NB4 (cell line): ENCODE measurements at places on chromosomes 16 and 17.

- DNase-seq = no peak
These were observed 42.1 kb downstream of the SRCIN1 start for GRCh38 chr17:38563362-38564253.

GRCh38 chr16:47008174-47008573 is 34.7 kb upstream of the DNAJA2 start:
- no peak for DNase-seq

DNA sequence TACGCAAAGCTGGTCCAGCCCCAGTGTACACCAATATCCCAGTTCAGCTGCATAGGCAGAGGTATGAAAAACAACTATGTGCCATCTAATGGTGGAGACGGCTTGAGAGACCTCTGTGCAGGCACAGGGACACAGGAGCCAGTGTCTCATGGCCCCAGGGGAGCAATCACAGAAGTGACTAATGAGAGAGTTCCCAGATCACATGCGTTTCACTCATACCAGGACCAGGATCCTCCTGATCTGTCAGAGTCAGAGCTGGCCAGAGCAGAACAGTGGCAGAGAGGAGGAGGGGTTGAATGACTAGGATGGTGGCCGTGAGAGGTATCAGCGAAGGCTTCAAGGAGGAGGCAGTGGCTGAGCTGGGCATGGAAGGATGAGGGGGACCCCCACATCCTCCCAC is 41.1 kb downstream of the TMEM132E start:
- DNase-seq = peak; percentile 33

- DNase-seq = no peak
These were observed 67.3 kb upstream of the CACNG3 start for GRCh38 chr16:24188751-24189318.

DNA sequence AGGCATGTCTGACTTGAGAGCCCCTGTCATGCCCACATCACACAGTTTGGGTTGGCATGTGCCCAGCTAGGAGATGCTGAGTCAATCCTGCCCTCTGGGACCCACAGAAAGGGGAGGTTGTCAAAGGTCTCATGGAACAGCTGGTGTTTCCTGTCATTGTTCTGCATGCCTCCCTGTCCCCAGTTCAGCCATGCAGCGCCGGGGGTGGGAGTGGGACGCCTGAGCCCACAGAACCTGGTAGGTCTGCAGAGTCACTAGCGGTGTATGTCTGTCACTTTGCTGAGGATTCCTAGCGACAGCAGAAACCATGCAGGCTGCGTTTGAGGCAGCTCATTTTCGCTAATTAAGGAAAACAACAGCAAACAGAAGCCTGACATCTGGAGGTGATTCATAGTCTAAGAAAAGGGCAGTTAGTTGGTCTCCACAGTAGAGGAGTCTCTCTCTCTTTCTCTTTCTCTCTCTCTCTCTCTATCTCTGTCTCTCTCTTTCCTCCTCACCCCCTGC is 19.6 kb upstream of the CCL1 start:
- peak; percentile 76 for DNase-seq

DNA sequence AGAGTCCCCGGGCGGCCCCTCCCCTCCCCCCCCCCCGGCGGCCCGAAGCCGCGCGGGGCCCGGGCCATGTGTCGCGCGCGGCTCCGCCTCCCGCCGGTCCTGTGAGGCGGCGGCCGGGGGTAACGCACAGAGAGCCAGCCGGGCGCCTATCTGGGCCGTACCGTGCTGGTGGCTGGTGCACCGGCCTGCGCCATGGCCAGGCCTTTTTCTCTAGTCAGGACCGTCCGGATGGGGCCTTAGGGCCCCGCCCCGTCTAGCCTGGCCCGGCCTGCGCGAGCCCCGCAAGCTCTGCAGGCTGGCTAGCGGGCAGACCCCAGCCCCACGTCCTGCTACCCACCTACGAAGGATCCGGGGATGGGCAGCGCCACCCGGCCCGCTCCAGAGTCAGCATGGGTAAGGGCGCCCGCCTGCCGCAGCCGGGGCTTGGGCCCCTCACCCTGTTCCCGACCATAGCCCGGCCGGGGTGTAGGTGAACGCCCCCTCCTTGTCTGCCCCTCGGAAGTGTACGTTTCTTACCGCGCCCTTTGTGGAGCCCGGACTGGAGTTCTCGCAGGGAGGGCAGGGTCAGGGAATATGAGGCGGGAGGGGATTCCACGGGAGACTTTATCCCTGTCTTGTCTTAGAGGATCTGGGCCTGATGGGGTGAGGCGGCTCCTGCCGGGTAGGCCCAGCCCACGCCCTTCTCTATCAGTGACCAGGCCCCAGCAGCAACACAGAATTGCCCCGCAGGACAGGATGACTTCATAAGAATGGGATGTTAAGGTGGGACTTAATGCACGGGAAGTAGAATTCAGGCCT is at the start of gene CENPT:
TSS of gene CENPT (minus strand) at position 630 of the 798 bp plus-strand sequence. CDS start 13,834 bp downstream, outside the sequence.
- peak; percentile 51 for DNase-seq

DNA sequence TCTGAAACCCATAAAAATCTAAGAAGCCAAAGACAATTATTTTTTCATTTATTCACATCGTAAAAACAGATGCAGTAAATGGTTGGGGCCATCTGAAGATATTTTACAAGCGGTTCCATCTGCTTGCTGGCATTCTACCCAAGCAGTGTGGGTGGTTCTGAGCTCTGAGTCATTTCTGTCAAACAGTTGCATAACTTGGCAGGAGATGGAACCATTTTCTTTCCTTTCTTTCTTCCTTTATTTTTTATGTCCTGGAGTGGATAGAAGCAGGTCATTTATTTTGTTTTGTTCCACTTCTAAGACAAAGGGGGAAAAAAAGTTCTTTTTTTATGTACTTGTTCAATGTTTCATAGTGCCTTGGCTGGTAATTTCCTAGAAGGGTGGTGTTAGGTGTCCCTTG is 1151.9 kb upstream of the GOT2 start:
- peak; percentile 47 for DNase-seq

- DNase-seq = peak; percentile 66
These were observed 23.7 kb downstream of the NOD2 start for GRCh38 chr16:50717091-50717490.

DNA sequence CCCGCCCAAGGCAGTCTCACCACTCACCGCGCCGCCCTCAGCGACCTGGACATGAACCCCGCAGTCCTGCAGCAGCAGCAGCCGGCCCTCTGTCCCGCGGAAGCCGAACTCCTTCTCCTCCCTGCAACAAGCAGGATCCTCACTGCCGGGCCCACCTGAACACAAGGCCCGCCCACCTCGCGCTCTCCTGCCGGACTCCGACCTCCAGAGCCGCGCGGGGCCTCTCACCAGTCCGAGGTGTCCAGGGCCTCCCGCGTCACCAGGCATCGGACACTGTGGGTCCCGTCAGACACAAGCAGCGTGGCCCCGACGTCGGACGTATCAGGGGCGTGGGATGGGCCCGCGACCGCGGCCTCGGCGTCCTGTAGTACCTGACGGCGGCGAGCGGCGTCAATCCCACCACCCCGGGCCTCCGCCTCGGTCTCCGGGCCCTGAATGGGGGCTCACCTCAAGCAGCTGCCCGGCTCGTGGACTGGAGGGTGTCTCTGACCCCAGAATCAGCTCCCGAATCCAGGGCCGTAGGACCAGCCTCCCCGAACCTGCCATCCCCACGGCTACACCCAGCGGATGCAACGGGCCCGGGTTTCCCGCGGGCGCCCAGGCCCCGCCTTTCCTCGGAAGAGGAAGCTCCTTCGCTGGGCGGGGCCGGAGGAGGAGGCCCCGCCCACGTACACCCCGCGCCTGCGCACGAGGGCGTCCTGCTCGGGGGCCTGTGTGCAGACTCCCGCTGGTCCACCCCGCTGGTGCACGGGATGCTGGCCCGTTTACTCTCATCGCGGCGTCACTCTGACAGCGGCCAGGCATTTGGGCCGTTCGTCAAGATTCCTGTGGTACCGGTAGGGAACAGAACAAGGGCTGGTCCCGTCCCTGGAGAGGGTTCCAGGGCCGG is at the start of gene ACD:
TSS of gene ACD (minus strand) at position 586 of the 889 bp plus-strand sequence. CDS start at position 546, 40 bp downstream.
- DNase-seq = peak; percentile 92

- peak; percentile 40 for DNase-seq
These were observed 716 bp downstream of the TMEM94 start for GRCh38 chr17:75457047-75457654.

- peak; percentile 61 for DNase-seq
These were observed 24.3 kb upstream of the TMEM220 start for GRCh38 chr17:10754109-10754508.
